Activated CD8-positive, alpha-beta T cell treated with anti-CD3 and anti-CD28 coated beads for 36 hours (primary cell): ENCODE measurements at places on chromosomes 12 and 14.
A peak's percentile ranks its signal among the peaks of the same experiment; 100 is the strongest.

DNA sequence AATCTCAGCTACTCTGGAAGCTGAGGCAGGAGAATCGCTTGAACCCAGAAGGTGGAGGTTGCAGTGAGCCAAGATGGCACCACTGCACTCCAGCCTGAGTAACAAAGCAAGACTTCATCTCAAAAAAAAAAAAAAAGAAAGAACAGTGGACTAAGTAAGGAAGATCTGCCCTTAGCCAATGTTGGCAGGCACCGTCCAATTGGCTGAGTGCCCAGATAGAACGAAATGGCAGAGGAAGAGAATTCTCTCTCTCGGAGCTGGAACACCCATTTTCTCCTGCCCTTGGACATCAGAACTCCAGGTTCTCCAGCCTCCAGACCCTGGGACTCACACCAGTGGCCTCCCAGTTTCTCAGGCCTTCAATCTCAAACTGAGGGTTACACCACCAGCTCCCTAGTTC, 49.9 kb downstream of the ESR2 start:
- DNase-seq: no peak

GRCh38 chr12:1212526-1212925, 221.5 kb downstream of the ERC1 start:
- DNase-seq: no peak

GRCh38 chr14:36605506-36605857, 23.1 kb upstream of the NKX2-8 start:
- no peak for DNase-seq

DNA sequence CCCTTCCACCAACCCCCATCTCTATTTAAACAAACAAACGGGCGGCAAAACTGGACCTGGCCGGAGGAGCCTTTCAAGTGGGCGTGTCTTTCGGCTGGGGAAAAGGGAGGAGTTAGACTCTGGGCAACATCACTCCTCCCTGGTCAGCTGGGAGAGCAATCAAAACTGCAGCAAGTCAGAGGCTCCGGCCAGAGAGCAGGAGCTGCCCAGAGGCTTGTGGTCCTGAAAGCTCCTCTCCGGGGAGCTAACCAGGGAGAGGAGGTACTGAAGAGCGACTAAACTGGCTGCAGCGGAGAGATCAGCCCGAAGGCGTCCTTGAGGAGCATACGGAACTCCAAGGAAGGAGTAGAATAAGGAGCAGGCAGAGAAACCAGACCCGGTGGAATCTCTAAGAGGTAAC, at the start of gene NEUROD4:
Gene NEUROD4, plus strand, starts transcription at position 191 of the 400 bp plus-strand sequence. CDS start 6,466 bp downstream, outside the sequence.
- DNase-seq: peak; percentile 36

GRCh38 chr12:11748903-11749302, 99.4 kb downstream of the ETV6 start:
- no peak for DNase-seq

DNA sequence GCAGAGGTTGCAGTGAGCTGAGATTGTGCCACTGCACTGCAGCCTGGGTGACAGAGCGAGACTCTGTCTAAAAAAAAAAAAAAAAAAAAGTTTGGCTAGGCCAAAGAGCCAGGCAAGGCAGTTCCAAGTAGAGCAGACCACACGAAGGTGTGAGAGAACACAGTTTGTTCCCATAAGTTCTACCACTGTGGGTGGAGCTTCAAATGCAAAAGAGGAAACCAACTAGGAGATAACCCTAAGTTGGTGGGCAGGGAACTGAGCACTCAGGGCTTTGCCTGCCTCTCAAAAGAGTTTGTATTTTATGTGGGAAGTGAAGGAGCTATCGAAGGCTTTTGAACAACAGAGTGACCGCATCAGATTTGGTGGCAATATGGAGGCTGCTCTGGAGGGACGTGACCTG, 15.1 kb downstream of the SOCS2 start:
- no peak for DNase-seq
